CD4-positive, alpha-beta memory T cell (primary cell): ENCODE measurements at places on chromosomes 3 and 15.

GRCh38 chr3:4218456-4219226 lies 84.5 kb upstream of the SETMAR start:
- DNase-seq, result no peak

DNA sequence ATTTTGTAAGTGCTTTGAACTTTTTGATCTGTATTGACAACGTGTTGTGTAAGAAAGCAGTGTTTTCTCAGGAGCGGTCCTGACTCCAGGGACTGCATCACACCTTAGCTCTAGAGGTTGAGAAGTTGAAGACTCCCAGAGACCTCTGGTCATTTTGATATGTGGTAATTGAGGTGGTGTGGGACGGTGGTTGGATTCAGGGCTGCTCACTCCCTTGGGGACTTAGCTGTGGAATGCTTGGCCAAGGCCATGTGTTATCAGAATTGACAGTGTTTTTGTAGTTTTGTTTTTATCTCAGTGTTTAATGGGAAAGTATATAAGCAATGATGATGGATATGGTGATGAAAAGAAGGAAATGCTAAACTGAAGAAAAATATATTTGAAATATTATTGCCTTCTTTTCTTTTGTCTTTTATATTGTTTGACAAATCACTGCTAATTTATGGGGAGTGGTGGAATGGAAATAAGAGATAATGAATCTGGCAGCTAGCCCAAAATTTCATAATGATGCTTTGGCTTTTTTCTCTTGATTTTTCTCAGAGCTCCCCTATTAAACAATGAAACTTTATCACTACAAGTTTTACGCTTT lies 16.0 kb downstream of the CMSS1 start:
- DNase-seq, result no peak

GRCh38 chr3:72288955-72289691 lies 504.2 kb upstream of the PROK2 start:
- no peak for DNase-seq

- no peak for DNase-seq
These were observed 131.1 kb upstream of the GADL1 start for GRCh38 chr3:31025541-31025940.

- no peak for DNase-seq
These were observed 133.0 kb upstream of the SNTN start for GRCh38 chr3:63519426-63519825.
